ENCODE measurements at places on chromosomes 5 and 9. TPM values are rescaled to one million over a fixed set of nuclear protein-coding genes. Genes with fewer than 3 reads are reported as not detected.

- no peak for DNase-seq
Observed at GRCh38 chr9:126704157-126704891, 90.6 kb downstream of the LMX1B start.

GRCh38 chr9:79409182-79409823 is 162.5 kb upstream of the TLE4 start:
- DNase-seq, result no peak

DNA sequence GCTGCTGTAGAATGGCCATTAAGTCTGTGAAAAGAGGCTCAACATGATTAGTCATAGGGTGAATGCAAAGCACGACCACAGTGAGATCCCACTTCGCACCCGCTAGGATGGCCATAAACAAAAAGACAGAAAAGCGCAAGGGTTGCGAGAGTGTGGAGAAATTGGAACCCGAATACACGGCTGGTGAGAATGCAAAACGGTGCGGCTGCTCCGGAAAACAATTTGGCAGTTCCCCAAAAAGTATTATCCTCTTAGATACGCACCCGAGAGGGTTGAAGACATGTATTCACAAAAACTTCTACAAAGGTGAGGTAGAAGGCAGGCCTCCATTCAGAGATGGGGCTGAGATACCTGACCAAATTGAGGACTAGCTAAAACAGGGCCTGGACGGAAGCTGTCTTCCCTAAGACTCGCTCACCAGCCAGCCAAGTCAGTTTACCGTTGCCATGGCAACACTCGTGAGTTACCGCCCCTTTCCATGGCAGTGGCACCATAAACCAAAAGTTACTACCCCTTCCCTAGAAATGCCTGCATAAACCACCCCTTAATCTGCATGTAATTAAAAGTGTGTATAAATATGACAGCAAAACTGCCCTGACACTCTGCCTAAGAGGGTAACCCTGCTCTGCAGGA is 726 bp upstream of the PSMB7 start:
- no peak for DNase-seq

GRCh38 chr9:86500667-86501435 is 146.6 kb upstream of the TUT7 start:
- DNase-seq, result peak; percentile 25

DNA sequence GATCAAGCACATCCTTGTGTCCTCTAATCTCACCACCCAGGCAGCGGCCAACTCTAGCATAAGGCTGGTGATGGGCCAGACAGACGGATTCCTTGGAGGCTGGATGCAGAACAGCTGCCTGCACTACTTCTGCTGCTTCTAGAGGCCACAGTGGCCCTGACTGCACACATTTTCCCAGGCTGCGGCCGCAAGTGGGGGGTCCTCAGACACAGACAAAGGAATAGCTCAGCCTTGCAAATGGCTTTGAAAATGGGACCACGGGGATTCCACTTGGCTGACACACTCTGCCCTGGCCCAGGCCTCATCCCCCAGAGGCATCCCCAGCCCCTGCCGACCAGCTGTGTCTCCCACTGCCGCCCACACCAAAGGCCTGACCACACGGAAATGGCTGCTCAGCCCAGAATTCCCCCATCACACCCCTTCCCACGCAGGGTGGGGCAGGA is 540.8 kb downstream of the BNC2 start:
- no peak for DNase-seq

GRCh38 chr5:134083517-134083916 is 31.0 kb upstream of the TCF7 start:
- DNase-seq, result no peak

DNA sequence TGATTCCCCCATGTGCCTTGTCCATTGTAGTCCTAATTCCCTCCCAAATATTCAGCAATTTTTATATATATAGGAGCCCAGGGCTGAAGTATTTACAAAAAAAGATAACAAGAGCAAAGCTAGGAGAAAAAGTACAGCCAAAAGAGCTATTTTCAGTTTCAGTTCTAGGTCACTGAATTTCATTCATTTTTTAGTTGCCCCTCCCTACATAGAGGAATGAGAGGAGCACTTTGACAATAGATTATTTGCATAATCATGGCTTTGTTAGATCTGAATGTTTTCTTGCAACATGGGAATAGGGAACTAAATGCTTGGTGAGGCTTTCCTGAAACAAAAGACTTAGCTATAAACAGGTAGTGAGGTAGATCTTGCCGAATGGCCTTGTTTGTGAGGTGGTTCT is 15.3 kb upstream of the F2RL2 start:
- DNase-seq, result no peak

GRCh38 chr5:58854441-58854840 is 271.6 kb downstream of the RAB3C start:
- no peak for DNase-seq

- no peak for DNase-seq
Observed at GRCh38 chr5:15282611-15283010, 217.4 kb upstream of the FBXL7 start.

DNA sequence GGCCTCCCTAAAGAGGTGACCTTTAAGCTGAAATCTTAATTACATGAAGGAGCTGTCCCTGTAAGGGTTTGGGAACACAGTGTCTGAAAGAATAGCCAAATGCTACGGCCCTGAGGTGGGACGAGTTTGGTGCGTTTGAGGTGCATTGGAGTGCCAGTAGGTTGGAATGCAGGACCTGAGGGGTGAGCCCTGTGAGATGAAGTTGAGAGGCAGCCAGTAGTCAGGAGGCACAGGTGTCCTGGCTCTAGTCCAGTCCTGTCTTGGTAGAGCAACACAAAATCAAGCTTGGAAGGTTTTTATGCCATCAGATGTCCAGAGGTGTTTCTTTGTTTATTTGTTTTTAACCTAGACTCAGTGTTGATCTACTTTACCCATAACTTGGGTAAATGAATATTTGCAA is 108.5 kb downstream of the ARHGAP26 start:
- no peak for DNase-seq

SPATA31A6 gene
- total RNA-seq, result not detected

RASGRF2 gene
- 2.6 TPM for total RNA-seq

MYORG gene
- 6.6 TPM for total RNA-seq

SLC1A3 gene
- 1.3 TPM for total RNA-seq
